ENCODE measurements at places on chromosomes 3 and 15.

- no peak overlapping the region for H3K4me3 ChIP-seq
- no peak for DNase-seq
- no peaks in the 10 kb centered on the region for H3K4me1 ChIP-seq
- no peaks in the 10 kb centered on the region for H3K36me3 ChIP-seq
- H3K27me3 ChIP-seq, result no peaks in the 10 kb centered on the region
These were observed 136.4 kb upstream of the GOLGA6L4 start for GRCh38 chr15:84099181-84099580.

DNA sequence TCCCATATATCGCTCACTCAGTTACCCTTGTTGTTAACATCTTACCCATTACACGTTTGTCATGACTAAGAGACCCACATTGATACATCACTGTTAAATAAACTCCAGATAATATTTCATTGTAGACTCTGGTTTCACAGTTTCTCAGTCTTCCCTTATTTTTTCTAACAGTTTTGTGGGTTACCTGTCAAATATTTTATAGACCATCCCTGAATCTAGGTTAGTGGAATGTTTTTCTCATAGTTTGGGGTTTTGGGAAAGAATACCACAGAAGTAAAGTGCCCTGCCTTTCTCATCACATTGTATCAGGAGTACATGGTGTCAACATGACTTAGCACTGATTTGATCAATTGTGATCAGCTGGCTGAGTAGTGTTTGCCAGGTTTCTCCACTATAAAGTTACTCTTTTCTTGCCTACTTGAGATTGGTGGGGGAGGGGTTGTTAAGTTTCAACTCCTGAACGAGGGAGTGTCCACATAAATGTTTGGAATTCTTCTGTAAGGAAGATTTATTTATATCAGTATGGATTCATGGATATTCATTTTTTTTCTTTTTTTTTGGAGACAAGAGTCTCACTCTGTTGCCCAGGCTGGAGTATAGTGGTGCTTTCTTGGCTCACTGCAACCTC, 25.9 kb downstream of the RNF111 start:
- H3K36me3 ChIP-seq, result no peaks in the 10 kb centered on the region
- H3K4me3 ChIP-seq, result no peak overlapping the region
- H3K27me3 ChIP-seq, result no peaks in the 10 kb centered on the region
- no peak overlapping the region for H3K27ac ChIP-seq
- H3K4me1 ChIP-seq, result peaks cover 3% of the 10 kb centered on the region

GRCh38 chr15:92519709-92520108, 126.0 kb downstream of the ST8SIA2 start:
- H3K4me1 ChIP-seq, result no peaks in the 10 kb centered on the region
- H3K27ac ChIP-seq, result no peak overlapping the region
- no peaks in the 10 kb centered on the region for H3K27me3 ChIP-seq
- no peaks in the 10 kb centered on the region for H3K36me3 ChIP-seq
- H3K4me3 ChIP-seq, result no peak overlapping the region

DNA sequence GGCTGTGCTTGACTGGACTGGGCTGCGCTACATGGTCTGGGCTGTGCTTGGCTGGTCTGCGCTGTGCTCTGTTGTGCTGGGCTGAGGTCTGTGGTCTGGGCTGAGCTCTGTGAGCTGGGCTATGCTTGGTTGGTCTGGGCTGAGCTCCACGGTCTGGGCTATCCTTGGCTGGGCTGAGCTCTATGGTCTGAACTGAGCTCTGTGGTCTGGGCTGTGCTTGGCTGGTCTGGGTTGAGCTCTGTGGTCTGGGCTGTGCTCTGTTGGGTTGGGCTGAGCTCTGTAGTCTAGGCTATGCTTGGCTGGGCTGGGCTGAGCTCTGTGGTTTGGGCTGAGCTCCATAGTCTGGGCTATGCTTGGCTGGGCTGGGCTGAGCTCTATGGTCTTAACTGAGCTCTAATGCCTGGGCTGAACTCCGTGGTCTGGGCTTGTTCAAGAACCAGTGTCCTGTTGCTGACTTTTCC, 92.0 kb downstream of the PLXNA1 start:
- H3K27ac ChIP-seq, result no peak overlapping the region
- no peak for DNase-seq
- H3K4me3 ChIP-seq, result no peak overlapping the region
- no peaks in the 10 kb centered on the region for H3K27me3 ChIP-seq
- no peaks in the 10 kb centered on the region for H3K4me1 ChIP-seq

- H3K27ac ChIP-seq, result no peak overlapping the region
- H3K36me3 ChIP-seq, result no peaks in the 10 kb centered on the region
- no peaks in the 10 kb centered on the region for H3K27me3 ChIP-seq
- H3K4me1 ChIP-seq, result peaks cover 11% of the 10 kb centered on the region
These were observed 8.7 kb downstream of the SLMAP start for GRCh38 chr3:57764794-57765193.

- no peaks in the 10 kb centered on the region for H3K36me3 ChIP-seq
- no peak overlapping the region for H3K4me3 ChIP-seq
- no peaks in the 10 kb centered on the region for H3K4me1 ChIP-seq
These were observed 60.0 kb upstream of the IL12A start for GRCh38 chr3:159928666-159929065.

GRCh38 chr15:81666839-81667238, 292.8 kb upstream of the TMC3 start:
- no peak overlapping the region for H3K27ac ChIP-seq
- no peaks in the 10 kb centered on the region for H3K27me3 ChIP-seq
- no peak overlapping the region for H3K4me3 ChIP-seq
- H3K4me1 ChIP-seq, result no peaks in the 10 kb centered on the region
